Common myeloid progenitor, CD34-positive (primary cell): ENCODE measurements at places on chromosomes 7 and 10.

- no peaks in the 10 kb centered on the region for H3K4me1 ChIP-seq
- H3K36me3 ChIP-seq = no peaks in the 10 kb centered on the region
- H3K27me3 ChIP-seq = no peaks in the 10 kb centered on the region
- no peak overlapping the region for H3K27ac ChIP-seq
- H3K4me3 ChIP-seq = no peak overlapping the region
Observed at GRCh38 chr10:27794157-27794556, 48.5 kb upstream of the MKX start.

DNA sequence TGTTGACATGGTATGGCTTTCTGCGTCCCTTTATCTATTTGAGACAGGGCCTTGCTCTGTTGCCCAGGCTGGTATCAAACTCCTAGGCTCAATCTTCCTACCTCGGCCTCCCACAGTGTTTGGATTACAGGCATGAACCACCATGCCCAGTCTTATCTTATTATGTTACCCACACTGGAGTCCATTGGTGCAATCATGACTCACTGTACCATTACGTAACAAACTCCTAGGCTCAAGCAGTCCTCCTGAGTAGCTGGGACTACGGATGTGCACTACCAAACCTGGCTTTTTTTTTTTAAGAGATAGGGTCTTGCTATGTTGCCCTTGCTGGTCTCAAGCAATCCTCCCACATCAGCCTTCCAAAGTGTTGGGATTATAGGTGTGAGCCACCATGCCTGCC, 66.7 kb downstream of the CCDC3 start:
- no peaks in the 10 kb centered on the region for H3K27me3 ChIP-seq
- no peaks in the 10 kb centered on the region for H3K36me3 ChIP-seq
- no peaks in the 10 kb centered on the region for H3K4me1 ChIP-seq
- H3K4me3 ChIP-seq = no peak overlapping the region

GRCh38 chr7:20504060-20504459, 111.4 kb upstream of the ABCB5 start:
- no peak for DNase-seq
- H3K27ac ChIP-seq = no peak overlapping the region
- H3K36me3 ChIP-seq = no peaks in the 10 kb centered on the region
- H3K4me1 ChIP-seq = no peaks in the 10 kb centered on the region
- no peaks in the 10 kb centered on the region for H3K27me3 ChIP-seq

GRCh38 chr10:72310636-72311035, 36.9 kb downstream of the DDIT4 start:
- H3K27ac ChIP-seq = no peak overlapping the region
- no peaks in the 10 kb centered on the region for H3K36me3 ChIP-seq
- no peaks in the 10 kb centered on the region for H3K27me3 ChIP-seq
- no peak overlapping the region for H3K4me3 ChIP-seq
- no peak for DNase-seq

GRCh38 chr10:119373294-119374102, 166.1 kb downstream of the GRK5 start:
- no peaks in the 10 kb centered on the region for H3K36me3 ChIP-seq
- DNase-seq = no peak
- no peak overlapping the region for H3K27ac ChIP-seq
- H3K4me1 ChIP-seq = peaks cover 23% of the 10 kb centered on the region
- no peaks in the 10 kb centered on the region for H3K27me3 ChIP-seq
